ENCODE measurements at places on chromosomes 16 and 17.

DNA sequence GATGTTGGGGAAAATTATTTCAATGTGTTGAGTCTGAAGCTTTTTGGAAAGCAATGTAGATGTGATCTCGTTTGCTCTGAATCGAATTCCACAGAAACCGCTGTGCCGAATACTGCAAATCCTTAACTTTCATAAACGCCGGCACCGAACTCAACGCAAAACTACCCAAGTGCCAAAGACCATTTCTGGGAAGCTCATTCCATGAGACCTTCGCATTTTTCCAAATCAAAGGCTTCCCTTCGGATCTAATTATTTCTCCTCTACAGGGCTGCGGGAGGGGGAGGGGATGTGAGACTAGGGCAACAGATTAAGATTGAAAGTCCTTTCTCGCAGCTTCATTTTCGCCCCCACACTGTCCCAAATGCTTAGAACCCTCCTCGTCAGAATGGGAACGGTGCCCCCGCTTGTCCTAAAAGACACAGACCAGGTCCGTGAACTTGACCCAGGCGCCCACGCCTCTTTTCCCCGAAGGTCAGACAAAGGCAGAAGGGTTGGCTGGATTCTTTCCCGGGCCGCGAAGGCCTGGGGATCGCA lies 4.0 kb downstream of the PRAC1 start:
- no peaks in the 10 kb centered on the region for H3K36me3 ChIP-seq
- DNase-seq: peak; percentile 36
- H3K27me3 ChIP-seq: peaks cover 93% of the 10 kb centered on the region
- H3K27ac ChIP-seq: peak overlapping the region; percentile 80
- H3K4me3 ChIP-seq: peak overlapping the region; percentile 47

DNA sequence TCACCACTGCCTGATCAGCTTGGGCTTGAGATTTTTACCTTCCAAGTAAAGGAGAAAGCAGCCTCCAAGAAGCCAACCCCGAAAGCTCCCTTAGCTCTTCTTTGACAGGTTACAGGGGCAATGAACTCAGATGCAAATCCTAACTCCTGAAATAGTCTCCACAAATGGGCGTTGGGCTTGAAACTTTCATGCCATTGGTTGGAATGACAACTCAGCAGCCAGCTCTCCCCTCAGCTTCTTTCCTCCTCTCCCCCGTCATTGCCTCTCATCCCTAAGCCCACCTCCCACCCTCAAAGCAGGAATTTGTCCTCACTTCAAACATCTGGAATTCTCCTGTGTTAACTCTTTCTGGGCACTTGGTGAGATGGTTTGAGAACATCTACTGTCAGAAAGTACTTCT lies at the start of gene TAT:
TSS of gene TAT (minus strand) at position 122 of the 400 bp plus-strand sequence. CDS start 677 bp downstream, outside the sequence.
- no peaks in the 10 kb centered on the region for H3K4me1 ChIP-seq
- DNase-seq: no peak
- no peak within 1 kb of the TSS for H3K27ac ChIP-seq
- H3K27me3 ChIP-seq: peaks cover 23% of the 10 kb centered on the region

DNA sequence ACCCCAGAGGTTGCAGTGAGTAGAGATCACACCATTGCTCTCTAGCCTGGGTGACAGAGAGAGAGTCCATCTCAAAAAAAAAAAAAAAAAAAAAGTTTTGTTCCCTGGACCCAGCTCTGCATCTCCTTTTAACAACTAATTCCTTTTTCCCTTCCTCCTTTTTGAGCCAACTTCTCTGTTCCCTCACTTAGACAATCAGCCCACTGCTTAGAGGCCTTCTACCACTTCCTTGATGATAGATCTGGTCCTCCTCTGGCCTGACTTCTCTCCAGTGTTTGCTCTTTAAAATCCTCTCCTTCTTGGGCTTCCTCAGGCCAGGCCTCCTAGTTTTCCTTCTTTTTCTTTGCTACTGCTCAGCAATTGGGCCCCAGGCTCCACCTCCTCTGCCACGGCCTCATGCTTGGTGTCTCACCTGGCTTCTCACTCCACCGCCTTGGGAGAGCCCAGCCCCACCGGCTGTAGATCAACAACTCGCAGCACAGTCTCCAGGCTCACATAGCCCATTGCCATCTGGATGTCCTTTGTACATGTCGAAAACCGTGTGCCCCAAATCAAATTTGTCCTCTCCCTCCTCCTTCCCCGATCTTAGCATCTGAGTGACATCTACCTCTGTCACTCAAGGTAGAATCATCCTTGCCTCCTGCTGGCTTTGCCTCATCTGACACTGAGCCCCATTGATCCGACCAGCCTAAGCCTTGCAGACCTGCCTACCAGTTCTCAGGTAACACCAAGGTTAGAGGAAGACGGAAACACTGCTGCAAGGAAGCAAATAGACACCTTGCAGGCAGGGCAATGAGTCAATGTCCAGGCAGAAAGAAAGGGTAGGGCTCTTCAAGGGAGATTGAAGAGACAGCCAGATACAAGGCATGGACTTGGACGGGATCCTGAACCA lies 17.4 kb downstream of the ARHGAP27 start:
- no peaks in the 10 kb centered on the region for H3K27me3 ChIP-seq
- H3K27ac ChIP-seq: peak overlapping the region; percentile 22
- H3K4me1 ChIP-seq: peaks cover 17% of the 10 kb centered on the region
- no peak overlapping the region for H3K4me3 ChIP-seq
- H3K36me3 ChIP-seq: peaks cover under 1% of the 10 kb centered on the region

DNA sequence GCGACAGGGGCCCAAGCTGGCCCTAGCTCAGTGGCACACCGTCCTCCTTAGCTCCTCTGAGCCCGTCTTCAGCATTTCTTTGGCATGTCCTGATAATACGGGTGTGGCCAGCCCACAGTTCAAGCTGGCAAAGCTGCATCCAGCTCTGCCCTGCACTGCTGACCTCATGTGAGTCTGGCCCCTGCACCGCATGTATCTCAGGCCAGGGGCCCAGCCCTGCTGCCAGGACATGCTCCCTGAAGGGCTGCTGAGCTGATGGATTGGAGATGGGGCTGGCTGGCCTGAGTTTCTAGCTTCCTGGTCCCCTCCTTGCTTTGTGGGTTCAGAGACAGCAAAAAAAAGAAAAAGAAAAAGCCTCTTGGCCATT lies 2.4 kb downstream of the DOC2B start:
- no peak overlapping the region for H3K4me3 ChIP-seq
- no peaks in the 10 kb centered on the region for H3K36me3 ChIP-seq
- H3K27me3 ChIP-seq: peaks cover 54% of the 10 kb centered on the region
- DNase-seq: no peak
- H3K27ac ChIP-seq: no peak overlapping the region
- peaks cover 5% of the 10 kb centered on the region for H3K4me1 ChIP-seq

- no peaks in the 10 kb centered on the region for H3K27me3 ChIP-seq
- H3K27ac ChIP-seq: no peak overlapping the region
- no peak for DNase-seq
These were observed 39.7 kb upstream of the PVALEF start for GRCh38 chr17:81125573-81126081.

DNA sequence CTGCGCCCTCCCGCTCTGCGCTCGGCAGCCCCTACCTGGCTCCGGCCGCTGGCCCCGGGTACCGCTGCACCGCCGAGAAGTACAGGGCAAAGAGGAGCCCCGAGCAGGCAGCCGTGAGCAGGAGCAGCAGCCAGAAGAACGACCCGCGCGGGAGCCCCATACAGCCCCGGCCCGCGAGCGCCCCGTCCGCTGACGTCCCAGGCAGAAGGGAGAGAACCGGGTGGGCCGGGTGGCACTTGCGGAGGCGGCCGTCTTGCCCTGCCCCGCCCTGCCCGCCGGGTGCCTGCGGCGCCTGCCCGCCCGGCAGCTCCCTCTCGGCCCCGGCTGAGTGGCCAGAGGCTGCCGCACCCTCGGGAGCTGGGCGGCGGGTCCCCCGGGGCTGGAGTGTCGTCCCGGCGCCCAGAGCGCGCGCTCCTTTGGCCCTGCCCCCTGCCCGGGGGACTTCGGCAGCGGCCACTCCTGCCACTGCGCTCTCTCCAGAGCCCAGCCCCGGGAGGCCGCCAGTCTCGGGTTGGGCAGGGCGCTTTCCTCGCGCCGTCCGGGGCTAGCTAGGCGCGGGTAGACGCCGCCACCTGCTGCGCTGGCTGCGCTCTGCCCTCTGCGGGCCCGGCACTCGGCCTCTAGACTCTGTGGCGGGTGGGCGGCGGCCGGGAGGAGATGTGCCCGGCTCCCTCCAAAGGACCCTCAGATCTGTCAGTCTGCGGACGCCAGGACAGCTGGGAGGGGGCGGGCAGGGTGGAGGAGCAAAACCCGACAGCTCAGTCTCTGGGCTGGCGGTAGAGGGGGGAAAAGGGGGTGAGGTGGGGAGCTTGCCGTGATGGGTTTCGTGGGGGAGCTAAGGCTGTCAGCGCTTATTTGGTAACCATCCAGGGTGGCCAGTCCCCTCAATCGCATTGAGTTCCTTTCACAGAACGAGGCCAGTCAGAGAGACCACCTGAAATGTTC lies at the start of gene ST6GALNAC2:
TSS of gene ST6GALNAC2 (minus strand) at position 212 of the 945 bp plus-strand sequence. CDS start at position 160, 52 bp downstream.
- peaks cover 64% of the 10 kb centered on the region for H3K27me3 ChIP-seq
- DNase-seq: peak; percentile 59
- H3K27ac ChIP-seq: no peak within 1 kb of the TSS
- peaks cover 11% of the 10 kb centered on the region for H3K4me1 ChIP-seq
- H3K4me3 ChIP-seq: peak within 1 kb of the TSS; percentile 65

GRCh38 chr16:27318392-27319256 lies 4.8 kb downstream of the IL4R start:
- peak overlapping the region; percentile 88 for H3K4me3 ChIP-seq
- H3K4me1 ChIP-seq: peaks cover 88% of the 10 kb centered on the region
- peak; percentile 80 for DNase-seq
- H3K27ac ChIP-seq: peak overlapping the region; percentile 100
- peaks cover 93% of the 10 kb centered on the region for H3K36me3 ChIP-seq
- no peaks in the 10 kb centered on the region for H3K27me3 ChIP-seq

DNA sequence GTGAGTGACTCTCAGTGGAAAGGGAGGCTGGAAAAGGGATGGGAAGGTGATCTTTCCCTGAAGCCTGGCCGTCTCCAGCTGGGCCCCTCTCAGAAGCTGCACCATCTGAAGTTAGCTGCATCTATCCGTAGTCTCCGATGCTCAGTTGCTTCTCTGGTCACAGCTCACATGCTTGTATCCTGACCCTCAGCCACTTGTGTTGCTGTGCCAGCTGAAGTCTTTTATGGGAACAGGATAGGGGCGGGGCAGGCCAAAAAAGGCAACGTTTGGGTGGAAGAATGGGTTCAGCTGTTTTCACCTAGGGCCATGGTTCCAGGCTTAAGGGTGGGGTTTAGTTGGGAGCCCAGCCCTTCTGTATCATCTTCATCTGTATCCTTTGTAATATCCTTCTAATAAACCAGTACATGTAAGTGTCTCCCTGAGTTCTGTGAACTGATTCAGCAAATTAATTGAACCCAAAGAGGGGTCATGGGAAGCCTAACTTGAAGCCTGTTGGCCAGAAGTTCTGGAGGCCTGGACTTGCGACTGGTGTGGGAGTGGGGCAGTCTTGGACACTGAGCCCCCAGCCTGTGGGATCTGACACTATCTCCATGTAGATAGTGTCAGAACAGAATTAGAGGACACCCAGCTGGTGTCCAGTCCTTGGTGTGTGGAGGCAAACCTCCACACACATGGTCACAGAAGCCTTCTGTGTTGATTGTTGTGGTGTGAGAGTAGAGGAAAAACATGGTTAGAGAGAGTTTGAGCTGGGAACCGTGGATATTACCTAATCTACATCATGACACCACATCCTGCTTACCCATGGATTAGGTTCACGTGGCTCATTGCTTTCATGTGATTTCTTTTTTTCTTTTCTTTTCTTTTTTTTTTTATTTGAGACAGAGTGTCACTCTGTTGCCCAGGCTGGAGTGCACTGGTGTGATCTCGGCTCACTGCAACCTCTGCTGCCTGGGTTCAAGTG lies 49.3 kb upstream of the FBXO47 start:
- DNase-seq: no peak
- no peak overlapping the region for H3K27ac ChIP-seq
- peaks cover 25% of the 10 kb centered on the region for H3K4me1 ChIP-seq
- H3K36me3 ChIP-seq: no peaks in the 10 kb centered on the region

- H3K27ac ChIP-seq: no peak overlapping the region
- H3K27me3 ChIP-seq: no peaks in the 10 kb centered on the region
- DNase-seq: no peak
These were observed 174.0 kb upstream of the GSE1 start for GRCh38 chr16:85438981-85439685.

GRCh38 chr17:50853015-50853615 lies 13.0 kb downstream of the TOB1 start:
- H3K36me3 ChIP-seq: no peaks in the 10 kb centered on the region
- peak overlapping the region; percentile 88 for H3K27ac ChIP-seq
- DNase-seq: no peak
- no peak overlapping the region for H3K4me3 ChIP-seq

GRCh38 chr17:12993631-12994030 lies 24.2 kb downstream of the ELAC2 start:
- H3K36me3 ChIP-seq: peaks cover 96% of the 10 kb centered on the region
- DNase-seq: no peak
- no peaks in the 10 kb centered on the region for H3K27me3 ChIP-seq
- H3K4me3 ChIP-seq: no peak overlapping the region

DNA sequence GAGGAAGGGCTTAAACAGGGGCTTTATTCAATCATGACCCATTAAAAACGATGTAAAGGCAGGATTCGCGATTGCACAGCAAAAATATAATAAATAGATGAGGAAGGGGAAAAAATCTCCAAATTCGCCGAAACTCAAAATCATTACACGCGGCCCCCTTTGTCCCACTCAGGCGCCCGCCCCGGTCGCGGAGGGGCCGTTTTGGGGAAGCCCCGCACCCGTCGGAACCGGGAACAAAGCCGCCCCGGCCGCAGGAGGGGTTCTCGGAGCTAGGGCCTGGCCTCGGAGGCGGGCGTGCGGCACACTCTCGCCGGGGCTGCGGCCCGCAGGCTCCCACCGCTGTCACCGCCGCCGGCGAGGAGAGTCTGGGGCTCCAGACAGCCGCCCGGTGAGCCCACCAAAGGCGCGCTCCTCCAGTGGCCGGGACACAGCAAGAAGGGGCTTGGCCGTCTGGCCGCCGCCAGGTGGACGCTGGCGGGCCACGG lies 521 bp downstream of the C16orf87 start:
- peak overlapping the region; percentile 100 for H3K27ac ChIP-seq
- peak overlapping the region; percentile 97 for H3K4me3 ChIP-seq
- peaks cover 42% of the 10 kb centered on the region for H3K4me1 ChIP-seq

GRCh38 chr17:9024497-9024896 lies 3.2 kb downstream of the NTN1 start:
- peaks cover 78% of the 10 kb centered on the region for H3K27me3 ChIP-seq
- no peak overlapping the region for H3K4me3 ChIP-seq
- H3K27ac ChIP-seq: no peak overlapping the region

- no peak overlapping the region for H3K4me3 ChIP-seq
- peak; percentile 35 for DNase-seq
- no peaks in the 10 kb centered on the region for H3K36me3 ChIP-seq
- H3K27ac ChIP-seq: no peak overlapping the region
- H3K4me1 ChIP-seq: no peaks in the 10 kb centered on the region
These were observed 48.8 kb downstream of the DNAH3 start for GRCh38 chr16:21101631-21102420.

GRCh38 chr16:50906454-50906853 lies 164.6 kb downstream of the CYLD start:
- H3K27me3 ChIP-seq: peaks cover 9% of the 10 kb centered on the region
- H3K4me3 ChIP-seq: no peak overlapping the region
- H3K27ac ChIP-seq: no peak overlapping the region
- no peak for DNase-seq
- H3K4me1 ChIP-seq: no peaks in the 10 kb centered on the region

- H3K27me3 ChIP-seq: peaks cover 5% of the 10 kb centered on the region
- H3K4me1 ChIP-seq: peaks cover 4% of the 10 kb centered on the region
- H3K36me3 ChIP-seq: peaks cover 13% of the 10 kb centered on the region
These were observed 8.8 kb downstream of the FAM171A2 start for GRCh38 chr17:44354582-44355561.

- H3K4me1 ChIP-seq: no peaks in the 10 kb centered on the region
- H3K4me3 ChIP-seq: no peak overlapping the region
These were observed 93.0 kb downstream of the GOSR1 start for GRCh38 chr17:30570191-30570590.

GRCh38 chr16:67399218-67399733 lies 6.0 kb upstream of the TPPP3 start:
- no peaks in the 10 kb centered on the region for H3K36me3 ChIP-seq
- H3K4me3 ChIP-seq: no peak overlapping the region
- DNase-seq: peak; percentile 74
- no peak overlapping the region for H3K27ac ChIP-seq
- H3K27me3 ChIP-seq: peaks cover 33% of the 10 kb centered on the region
- H3K4me1 ChIP-seq: peaks cover under 1% of the 10 kb centered on the region
